LHCN-M2 (cell line): ENCODE measurements at places on chromosomes 1 and 21. TPM values are rescaled to one million over a fixed set of nuclear protein-coding genes. Genes with fewer than 3 reads are reported as not detected.

Gene DNAJC28
- 0.77 and 1.1 TPM in 2 replicates for total RNA-seq

Gene RGSL1
- not detected in 2 replicates for total RNA-seq

Gene OPTC
- not detected in 2 replicates for total RNA-seq

DNA sequence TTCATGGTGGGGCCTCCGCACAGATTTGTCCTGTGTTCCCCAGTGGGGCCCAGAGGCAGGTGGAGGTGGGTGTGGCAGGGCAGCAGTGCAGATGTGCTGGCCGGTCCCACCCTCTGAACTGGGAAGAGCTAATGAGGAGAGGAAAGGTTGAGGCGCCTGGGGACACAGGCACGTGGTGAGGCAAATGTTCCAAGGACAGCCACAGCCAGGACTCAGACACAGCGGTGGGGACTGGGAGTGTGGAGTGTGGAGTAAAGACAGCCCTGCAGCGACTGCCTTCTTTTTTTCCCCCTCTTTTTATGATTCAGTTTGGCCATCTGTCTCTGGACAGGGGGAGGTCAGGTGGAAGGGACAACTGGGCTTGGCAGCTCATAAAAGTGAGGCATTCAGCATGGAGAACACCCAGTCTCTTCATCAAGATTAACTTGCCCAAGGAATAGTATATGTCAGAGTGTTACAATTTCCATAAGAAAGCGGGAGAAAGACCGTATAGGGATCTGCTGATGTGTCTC is 104.2 kb upstream of the GCLM start:
- DNase-seq: no peak

DNA sequence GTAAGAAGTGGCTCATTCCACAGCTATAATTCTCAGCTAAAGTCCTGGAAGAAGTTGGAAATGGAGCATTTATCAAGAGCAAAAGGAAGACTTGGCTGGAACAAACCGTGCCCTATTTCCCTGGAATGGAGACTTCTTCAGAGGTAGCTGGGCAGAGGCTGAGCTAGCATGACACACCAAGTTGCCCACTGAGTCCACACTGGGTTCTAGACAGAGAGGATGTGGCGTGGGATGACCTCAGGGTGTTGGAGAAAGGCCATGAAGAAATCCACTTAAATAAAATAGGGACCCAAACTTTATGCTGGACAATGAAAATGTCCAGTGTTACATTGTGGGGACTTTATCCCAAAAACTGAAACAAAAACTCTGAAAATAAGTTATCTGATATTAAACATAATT is 116.2 kb downstream of the KCNJ6 start:
- DNase-seq: peak; percentile 73

GRCh38 chr1:152458384-152459185 is 44.5 kb upstream of the CRNN start:
- DNase-seq: peak; percentile 73
